ENCODE measurements at places on chromosomes 16 and 17.

- no peak for DNase-seq
These were observed 195.5 kb downstream of the COPRS start for GRCh38 chr17:31663576-31663975.

- no peak for DNase-seq
These were observed 8.1 kb upstream of the ATP2A3 start for GRCh38 chr17:3972281-3972731.

DNA sequence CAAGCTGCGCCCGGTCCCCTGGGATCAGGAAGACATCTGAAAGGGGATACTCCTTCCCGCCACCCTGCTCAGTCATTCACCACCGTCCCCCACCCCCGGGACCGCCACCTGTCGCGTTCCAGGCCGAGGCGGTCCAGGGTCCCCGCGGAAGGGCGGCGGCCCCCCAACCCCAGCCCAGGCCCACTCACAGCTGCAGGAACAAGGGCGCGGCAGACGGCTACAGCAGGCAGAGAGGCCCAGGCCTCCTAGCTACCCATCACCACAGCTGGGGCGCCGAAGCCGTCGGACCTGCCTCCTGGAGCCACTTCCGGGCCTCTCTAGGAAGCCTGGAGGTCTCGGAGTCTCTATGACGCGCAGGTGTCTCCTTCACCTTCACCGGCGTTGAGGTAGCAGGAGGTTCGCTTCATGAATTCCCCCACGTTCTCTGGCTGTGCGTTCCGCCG lies at the start of gene SDR42E1:
TSS of gene SDR42E1 (minus strand) at position 272 of the 443 bp plus-strand sequence. CDS start 10,612 bp downstream, outside the sequence.
- peak; percentile 48 for DNase-seq

GRCh38 chr16:67858500-67858899 lies 11.0 kb upstream of the CENPT start:
- no peak for DNase-seq

GRCh38 chr17:2704890-2705248 lies 6.7 kb downstream of the CLUH start:
- DNase-seq = no peak

GRCh38 chr16:54236773-54237172 lies 49.8 kb downstream of the IRX3 start:
- no peak for DNase-seq

- DNase-seq = no peak
These were observed 7.4 kb upstream of the HDAC5 start for GRCh38 chr17:44130693-44131349.

GRCh38 chr16:85179344-85180046 lies 67.2 kb upstream of the CIBAR2 start:
- DNase-seq = no peak

DNA sequence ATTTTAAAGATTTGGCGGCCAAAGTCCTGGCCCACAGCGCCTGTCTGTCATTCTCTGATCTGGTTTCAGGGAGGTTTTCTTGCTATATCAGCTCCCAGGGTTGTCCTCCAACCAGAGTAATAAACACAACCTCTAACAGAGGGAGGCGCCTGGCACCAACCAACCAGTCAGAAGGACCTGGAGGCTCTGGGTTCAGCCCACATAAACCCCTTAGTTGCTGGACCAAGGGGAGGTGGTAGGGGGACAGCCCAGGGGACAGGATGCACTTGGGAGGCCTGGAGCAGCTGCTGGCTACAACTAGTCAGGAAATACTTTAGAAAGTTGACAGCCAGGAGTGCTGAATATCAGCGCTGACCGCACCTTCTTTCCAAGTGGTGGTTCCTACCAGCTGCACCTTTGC lies 41.7 kb upstream of the CDRT4 start:
- DNase-seq = no peak

GRCh38 chr16:56388209-56388608 lies 37.1 kb downstream of the AMFR start:
- no peak for DNase-seq

GRCh38 chr16:69619514-69619913 lies 53.7 kb downstream of the NFAT5 start:
- no peak for DNase-seq

DNA sequence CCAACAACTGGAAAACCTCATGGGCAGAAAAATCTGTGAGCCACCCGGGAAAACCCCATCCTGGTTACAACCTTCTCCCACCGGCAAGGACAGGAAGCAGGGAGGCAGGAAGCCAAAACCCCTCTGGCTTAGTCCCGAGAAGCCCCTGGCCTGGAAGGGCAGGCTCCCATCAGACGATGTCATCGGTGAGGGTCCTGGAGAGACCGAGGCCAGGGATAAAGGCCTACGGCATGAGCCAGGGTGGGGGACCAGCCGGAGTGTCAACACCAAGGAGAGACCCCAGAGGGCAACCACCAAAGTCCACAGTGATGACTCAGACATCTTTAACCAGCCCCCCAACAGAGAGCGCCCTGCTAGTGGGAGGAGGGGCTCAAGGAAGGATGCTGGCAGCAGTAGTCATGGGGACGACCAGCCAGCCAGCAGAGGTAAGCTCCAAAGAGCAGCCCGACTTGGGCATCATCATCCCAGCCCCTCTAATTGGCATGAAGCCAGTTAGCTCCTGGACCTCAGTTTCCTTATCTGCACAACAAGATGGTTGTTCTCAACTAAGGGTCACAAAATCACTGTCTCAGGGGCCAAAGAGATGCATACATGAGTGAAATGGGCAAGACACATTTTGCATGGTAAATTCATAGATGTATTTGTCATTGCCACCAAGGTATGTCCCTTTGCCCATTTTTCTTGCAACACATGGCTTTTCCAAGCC lies 190.7 kb downstream of the KATNIP start:
- no peak for DNase-seq

GRCh38 chr16:4214215-4214621 lies 27.7 kb downstream of the SRL start:
- DNase-seq = no peak

DNA sequence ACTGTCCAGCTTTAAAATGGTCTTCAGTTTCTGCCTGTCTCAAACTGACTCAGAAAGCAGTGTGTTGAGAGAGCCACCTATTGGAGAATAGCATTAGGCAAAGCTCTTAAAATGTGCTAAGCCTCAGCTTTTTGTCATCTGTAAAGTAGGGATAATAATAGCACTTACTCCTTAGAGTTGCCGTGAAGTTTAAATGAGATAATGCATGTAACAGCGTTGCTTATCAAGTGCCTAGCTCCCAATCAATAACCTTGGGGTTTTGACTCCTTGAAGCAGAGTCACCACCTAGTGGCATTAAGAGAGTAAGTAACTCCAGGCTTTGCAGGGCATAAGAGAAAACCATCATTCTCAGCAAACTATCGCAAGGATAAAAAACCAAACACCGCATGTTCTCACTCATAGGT lies 163.3 kb downstream of the HS3ST2 start:
- no peak for DNase-seq

- DNase-seq = no peak
These were observed 26.2 kb downstream of the ANKRD40 start for GRCh38 chr17:50681263-50682200.

- DNase-seq = no peak
These were observed 7.5 kb downstream of the STX1B start for GRCh38 chr16:31002862-31003341.

- peak; percentile 15 for DNase-seq
These were observed at the start of gene RPRML for GRCh38 chr17:46979147-46979863. Gene RPRML, minus strand, starts transcription at chr17:46979253. Its CDS starts 246 bp downstream, at chr17:46979007.

- no peak for DNase-seq
These were observed 180.3 kb upstream of the MYOCD start for GRCh38 chr17:12485361-12485906.

- DNase-seq = no peak
These were observed 146.9 kb downstream of the ZNF423 start for GRCh38 chr16:49709057-49709456.

DNA sequence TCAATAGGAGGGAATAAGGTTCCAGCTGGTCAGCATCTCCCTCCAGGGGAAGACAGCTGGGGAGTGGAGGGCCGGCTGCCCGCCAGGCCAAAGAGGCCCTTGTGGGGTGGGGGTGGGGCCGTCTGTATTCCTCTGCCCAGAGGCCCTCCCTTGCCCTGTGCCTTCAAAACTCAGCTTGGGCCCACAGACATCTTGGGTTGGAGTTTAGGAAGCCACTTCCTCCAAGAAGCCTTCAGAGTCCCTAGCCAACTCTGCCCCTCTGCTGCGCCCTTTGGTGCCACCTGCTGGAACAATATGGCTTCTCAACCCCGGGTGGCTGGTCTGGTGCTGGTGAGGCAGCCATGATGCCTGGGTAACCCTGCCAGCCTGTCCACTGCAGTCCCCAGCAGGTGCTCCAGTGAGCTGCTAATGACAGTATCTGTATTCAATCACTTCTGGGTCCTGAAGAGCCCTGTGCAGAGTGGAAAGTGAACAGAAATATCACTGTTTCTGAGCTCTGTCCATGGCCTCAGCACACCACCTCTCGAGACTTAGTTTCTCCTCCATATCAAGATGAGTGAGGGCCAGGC lies 16.7 kb downstream of the HSD11B2 start:
- peak; percentile 53 for DNase-seq

- no peak for DNase-seq
These were observed 131.8 kb downstream of the UTP18 start for GRCh38 chr17:51391982-51392654.

- no peak for DNase-seq
These were observed 3.7 kb downstream of the HAPSTR1 start for GRCh38 chr16:9095171-9095570.

DNA sequence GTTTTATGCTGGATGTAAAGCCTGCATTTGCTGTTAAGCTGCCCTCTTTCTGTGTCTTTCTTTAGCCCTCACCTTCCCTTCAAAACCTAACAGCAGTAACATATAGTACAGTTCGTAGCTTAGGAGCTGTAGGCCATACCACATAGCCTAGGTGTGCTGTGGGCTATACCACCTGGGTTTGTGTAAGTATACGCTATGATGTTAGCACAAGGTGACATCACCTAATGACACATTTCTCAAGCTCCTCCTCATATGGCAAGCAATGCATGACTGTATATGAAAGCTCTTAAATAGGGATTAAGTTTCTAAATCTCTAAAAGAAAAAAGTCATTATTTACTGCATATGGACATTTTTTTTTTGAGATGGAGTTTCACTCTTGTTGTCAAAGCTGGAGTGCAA lies 57.8 kb upstream of the TMEM97 start:
- no peak for DNase-seq

- no peak for DNase-seq
These were observed 32.9 kb downstream of the CFAP20 start for GRCh38 chr16:58096249-58096648.

- no peak for DNase-seq
These were observed 338.3 kb downstream of the CA10 start for GRCh38 chr17:51820252-51820651.

GRCh38 chr16:72066747-72067146 lies 3.7 kb downstream of the HPR start:
- DNase-seq = no peak

DNA sequence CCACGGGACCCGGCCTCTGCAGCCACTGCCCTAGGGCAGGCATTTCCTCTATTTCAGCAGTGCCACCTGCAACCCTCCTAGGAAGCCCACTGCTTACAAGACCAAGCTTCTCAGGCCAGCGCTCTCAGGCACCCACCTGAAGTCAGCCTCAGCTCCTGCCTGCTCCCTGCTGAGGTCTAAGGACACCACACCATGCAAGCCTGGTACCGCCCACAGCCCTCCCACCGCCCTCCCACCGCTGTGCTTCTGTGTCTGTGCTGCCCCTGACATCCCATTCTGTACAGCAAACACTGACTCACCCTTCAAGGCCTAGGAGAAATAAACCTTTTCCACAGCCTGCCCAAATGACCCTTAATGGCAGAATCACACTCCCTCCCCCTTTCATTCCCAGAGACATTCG lies 6.3 kb downstream of the CLUH start:
- no peak for DNase-seq

GRCh38 chr16:76183647-76184046 lies 93.6 kb upstream of the CNTNAP4 start:
- DNase-seq = no peak

DNA sequence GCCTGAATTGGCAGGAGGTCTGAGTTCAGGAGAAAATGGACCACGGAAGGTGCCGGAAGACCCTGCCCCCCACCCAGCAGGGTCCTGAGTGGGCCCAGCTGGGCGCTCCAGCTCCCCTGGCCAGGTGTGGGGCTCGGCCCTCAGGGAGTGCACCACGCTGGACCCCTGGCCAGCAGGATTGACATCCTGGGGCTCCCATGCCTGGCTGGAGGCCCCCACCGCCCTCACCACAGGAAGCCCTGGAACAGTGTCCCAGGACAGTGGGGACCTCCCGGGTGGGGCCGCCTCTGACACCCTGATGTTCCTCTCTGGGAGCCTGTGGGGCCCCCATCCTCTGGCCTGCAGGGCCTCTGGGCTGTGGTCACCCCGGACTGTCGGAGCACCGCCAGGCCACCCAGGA lies 28.1 kb upstream of the CACNA1H start:
- no peak for DNase-seq

- DNase-seq = no peak
These were observed 187.2 kb downstream of the CDK5R1 start for GRCh38 chr17:32673964-32674363.

- no peak for DNase-seq
These were observed 89.1 kb upstream of the GNAO1 start for GRCh38 chr16:56102183-56102686.

DNA sequence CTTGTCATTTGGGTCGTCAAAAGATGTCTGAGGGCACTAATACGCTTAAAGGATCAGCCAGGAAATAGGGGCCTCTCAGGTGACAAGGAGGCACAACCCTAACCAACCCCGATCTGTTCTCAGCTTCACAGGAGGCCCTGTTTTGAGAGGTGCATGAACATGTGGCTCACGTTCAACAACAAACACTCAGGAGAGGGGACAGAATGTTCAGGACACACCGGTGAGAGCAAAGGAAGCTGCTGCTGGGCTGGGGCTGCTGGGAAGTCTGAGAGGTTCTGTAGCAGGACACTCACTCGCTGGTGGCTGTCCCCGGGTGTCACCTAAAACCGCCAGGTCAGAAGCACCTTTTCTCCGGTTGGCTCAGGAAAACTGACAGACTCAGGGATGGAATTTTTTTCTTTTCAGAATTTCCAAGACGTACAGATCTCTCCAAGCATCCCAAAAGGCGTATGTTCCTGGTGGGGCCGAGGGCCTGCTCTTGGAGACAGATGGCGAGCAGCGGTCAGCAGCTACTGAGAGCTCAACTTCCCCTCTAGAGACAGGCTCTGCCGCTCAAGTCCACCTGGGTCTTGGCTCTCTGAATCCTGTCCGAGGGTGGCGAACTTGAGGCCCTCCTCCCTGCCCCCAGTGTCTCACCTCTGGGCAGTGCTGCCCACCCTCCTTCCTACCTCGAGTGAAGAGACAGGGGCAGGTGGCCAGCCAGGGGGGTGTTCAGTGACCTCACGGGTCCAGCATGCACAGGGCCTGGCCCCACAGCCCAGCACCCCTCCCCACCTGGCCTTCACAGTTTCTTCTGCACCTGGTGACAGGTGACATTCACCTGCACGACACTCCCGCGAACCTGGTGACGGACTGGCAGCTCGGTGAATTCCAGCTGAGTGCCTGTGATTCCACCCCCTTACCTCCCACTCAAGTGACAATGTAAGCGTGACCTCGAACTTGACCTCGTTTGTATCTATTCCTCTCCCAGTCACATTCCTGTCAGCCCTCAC lies 22.9 kb downstream of the CLUH start:
- DNase-seq = no peak

- no peak for DNase-seq
These were observed 28.2 kb downstream of the BCO1 start for GRCh38 chr16:81266680-81267095.

GRCh38 chr16:67372664-67373063 lies 20.6 kb downstream of the TPPP3 start:
- DNase-seq = no peak
